ENCODE measurements at places on chromosomes 3 and 15.
A peak's percentile ranks its signal among the peaks of the same experiment; 100 is the strongest.

- peak; percentile 48 for DNase-seq
Observed at GRCh38 chr3:11624161-11624560, 19.6 kb downstream of the VGLL4 start.

- no peak for DNase-seq
Observed at GRCh38 chr3:59843821-59844220, 794.0 kb upstream of the CFAP20DC start.

DNA sequence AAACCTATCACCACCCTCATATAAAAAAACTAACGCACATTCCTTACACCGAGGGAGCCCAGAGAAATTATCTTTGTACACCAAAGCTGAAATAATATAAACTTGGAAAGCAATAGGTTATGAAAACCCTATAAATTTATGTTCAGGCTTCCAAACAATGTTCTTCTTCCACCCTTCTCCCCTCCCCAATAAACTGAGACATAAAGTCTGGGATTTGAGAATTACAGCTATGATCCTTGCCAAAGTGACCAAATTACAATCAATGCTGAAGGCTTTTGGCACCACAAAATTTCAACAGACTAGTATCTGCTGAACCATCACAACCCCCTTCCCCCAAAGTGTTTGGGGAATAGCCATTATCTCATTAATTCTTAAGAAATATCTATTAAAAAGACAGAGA is 237.8 kb downstream of the FMN1 start:
- no peak for DNase-seq

GRCh38 chr15:48693484-48693883 is 48.0 kb upstream of the FBN1 start:
- DNase-seq: no peak

- DNase-seq: no peak
Observed at GRCh38 chr3:128825117-128825725, 54.2 kb upstream of the ACAD9 start.

DNA sequence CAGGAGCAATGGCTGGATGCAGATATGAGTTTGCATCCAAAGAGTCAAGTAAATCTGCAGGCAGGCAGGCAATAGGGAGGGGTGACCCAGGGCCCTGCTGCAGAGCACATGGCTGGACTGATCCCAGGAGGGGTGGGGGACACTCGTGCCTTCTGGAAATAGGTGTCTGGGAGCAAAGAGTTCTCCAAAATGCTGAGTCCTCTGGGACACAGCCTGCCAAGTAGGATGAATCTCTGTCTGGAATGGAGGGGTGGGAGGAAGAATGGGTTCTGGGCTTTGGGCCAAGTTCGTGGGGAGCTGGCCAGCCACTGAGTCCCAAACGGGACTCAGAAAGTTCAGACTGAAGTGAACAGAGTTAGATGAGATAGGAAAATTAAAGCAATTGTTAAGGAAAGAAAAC is 214.5 kb downstream of the MTHFS start:
- no peak for DNase-seq

DNA sequence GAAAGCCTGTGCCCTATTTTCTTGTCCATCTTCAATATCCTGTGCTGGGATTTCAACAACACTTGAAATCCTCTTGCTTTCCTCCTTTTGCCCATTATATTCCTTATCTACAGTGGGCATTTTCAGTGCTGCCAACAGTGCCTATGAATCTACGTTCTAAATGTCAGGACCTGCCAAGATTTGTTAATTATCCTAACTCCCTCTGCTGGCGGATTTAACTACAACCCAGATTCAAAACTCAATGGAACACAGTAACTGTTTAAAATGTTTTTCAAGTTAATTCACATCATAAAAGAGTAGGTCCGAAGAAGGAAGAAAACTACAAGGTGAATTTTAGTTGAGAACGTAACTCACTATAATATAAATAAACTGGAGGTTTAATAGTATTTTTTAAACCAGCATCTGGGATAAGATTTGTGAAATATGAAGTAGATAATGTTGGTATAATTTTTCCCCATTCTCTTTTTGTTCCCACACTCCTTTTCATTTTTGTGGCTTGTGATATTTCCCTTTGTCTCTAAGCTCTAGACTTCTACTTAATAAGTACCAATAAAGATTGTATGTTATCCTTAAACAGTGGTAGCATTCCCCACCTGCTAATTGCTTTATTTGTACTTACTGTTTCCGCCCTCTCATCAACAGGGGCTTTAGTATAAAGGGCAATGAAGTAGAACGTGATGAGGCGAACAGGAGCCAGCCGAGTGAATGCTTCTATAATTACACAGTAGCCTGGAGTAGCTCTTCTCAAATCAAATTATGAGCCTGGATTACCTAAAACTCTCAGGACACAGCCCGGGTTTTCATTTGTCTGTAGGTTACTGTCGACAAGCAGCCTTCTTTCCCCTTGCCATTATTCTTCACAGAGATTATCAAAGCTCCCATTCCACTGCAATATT is 302.5 kb upstream of the ATP11B start:
- no peak for DNase-seq

DNA sequence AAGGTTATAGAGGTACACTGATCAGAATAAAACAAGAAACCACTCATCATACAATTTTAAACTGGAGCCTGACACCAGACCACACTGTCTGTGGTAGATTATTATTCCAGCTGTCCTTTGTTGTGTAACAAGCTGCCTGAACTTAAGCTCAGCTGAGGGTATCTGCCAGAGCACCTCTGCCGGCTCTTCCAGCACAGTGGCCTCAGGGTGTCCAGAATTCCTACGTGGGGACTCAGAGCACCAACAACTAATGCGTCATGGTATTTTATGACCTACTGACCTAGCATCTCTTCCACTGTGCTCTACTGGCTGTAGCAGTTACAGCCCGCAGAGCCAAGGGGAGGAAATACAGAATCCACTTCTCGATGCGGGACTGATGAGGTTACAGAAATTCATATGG is 15.6 kb upstream of the RAF1 start:
- no peak for DNase-seq

DNA sequence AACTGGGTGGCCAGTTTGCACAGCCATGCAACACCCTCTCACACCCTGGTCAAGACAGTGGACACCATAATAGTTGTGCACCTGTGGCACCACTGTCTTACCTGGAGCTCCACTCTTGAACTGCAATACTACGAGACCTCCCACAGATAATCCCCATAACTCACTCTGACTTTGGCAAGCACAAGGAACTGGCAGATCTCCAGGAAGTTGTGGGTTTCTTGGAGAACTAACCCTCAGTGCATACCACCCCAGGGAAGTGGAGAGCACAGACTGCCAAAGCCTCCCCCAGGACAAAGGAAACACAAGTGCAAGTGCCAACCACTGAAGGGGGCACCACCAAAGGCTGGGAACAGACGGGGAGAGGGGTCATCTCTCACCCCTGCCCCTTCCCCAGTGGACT is 318.6 kb downstream of the SUCLG2 start:
- no peak for DNase-seq

- DNase-seq: no peak
Observed at GRCh38 chr3:152469248-152470025, 200.7 kb downstream of the MBNL1 start.

DNA sequence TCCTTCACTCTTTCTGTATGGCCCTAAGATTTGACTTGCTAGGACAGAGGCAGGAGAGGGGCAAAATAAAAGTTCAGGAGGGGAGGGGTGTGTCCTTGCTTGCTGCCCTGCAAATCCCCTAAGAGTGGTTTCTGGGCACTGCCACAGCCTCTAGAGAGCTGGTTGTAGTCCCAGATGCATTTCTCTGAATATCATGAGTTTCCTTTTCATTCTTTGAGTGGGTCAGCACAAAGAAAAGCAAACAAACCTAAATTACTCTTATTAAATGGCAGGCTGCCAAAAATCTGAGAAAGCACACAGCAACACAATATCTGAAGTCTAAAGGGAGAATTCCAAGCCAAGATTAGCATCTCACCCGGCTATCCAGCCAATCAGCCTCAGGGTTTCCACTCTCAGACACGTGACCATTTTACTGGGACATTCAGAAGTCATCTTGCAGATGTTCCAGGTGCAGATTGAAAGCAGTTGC is 919.3 kb downstream of the TUSC7 start:
- DNase-seq: no peak

DNA sequence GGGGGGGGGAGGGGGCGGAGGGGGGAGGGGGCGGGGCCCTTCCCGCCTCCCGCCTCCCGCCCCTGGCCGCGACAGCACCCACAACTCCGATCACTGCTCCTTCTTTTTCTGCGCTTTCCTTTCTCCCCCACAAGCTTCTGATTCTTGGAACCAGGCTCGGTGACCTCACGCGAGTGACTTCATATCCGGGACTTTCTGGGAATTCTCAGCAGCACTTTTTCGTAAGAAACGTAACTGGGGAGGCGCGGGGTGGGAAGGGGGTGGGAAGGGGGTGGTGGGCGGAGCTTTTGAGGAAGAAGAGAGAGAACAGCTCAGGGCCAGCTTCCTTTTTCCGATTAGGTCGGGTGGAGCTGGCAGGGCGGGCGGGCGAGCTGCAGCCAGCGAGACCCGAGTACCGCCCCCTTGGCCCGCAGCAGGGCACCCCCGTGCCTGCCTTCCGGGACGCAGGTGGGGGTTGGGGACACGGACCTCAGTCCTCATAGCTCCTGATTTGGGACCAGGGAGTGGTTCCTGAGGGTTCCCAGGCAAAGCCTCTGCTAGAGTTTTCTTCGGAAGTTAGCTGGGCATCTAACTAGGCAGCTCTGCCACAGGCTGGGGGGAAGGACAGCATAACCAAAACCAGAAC is 14.6 kb downstream of the XIRP1 start:
- peak; percentile 71 for DNase-seq

- DNase-seq: no peak
Observed at GRCh38 chr3:111936967-111937366, 41.9 kb upstream of the ABHD10 start.

DNA sequence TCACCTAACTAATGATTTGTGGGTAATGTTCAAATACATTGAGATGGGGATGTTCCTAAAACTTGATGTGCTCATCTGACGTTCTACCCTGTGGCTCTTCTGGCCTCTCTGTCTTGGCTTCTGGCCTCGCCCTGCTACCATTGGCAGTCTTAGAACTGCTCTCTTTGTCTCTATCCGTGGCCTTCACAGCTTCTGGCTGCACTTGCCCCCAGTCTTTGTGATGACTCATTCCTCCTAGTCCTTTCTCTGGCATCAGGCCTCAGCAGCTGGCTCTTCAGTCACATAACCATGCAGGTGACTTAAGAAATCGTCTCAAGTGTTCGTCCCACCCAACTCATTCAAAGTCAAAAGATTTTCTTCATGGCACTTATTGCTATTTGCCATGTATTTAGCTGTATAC is 188.1 kb downstream of the BBX start:
- no peak for DNase-seq

- no peak for DNase-seq
Observed at GRCh38 chr3:125104639-125105038, 48.8 kb upstream of the HEG1 start.

- no peak for DNase-seq
Observed at GRCh38 chr3:29072611-29073010, 208.3 kb upstream of the RBMS3 start.

DNA sequence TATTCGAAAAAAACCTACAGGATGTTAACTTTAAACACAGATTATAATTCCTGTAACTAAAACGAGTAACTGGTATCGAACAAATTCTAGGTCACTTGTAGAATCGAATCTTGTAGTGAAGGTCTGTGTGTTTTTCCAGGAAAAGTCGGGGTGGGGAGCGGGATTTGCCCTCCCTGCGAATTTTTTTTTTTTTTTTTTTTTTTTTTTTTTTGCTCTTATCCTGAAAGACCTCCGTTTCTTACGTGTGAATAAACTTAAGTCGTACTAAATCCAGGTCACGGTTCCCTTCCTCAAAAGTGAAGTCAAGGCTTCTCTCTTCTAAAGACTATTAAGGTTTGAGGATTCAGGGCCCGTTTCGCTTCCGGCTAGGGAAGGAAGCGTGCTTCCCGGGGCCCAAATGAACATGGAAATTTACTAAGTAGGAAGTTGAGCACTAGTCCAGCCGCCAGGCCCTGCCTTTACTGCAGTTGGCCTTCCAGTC is 770 bp downstream of the TBC1D5 start:
- DNase-seq: no peak

- DNase-seq: no peak
Observed at GRCh38 chr15:66957431-66957720, 108.0 kb upstream of the SMAD3 start.

DNA sequence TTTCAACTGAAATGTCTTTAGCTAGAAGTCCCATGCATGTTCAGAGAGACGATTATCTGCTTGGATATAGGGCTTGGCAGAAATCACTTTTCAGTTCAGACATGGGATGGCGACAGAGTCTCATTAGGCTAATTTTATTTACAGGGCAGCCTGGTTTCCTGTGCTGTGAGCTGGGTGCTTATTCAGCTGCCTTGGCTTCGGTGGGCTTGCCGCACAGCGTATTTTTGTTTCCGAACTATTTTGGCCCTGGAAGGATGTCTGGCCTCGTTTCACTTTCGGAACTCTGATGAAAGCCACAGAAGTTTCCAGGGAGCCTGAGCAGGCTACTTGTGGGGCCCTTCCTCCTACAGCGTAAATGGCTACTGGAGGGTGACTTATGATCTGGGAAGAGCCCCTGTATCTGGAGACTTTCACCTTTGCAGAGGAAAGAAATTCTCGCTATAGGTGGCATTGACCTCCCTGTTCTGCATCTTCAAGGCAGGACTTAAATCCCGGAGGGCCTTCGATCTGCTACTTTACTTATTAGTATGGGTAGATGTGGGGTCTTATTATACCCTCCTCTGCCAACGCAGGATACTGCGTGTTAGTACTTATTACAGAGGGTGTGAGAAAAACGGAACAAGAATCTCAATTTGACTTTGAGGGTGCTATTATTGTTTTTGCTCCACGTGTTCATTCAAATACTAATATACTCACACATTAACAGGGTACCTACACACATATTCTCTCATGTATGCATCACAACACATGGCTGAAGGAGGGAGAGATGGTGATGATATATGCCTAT is 364.0 kb upstream of the RBMS3 start:
- peak; percentile 0 for DNase-seq

- DNase-seq: no peak
Observed at GRCh38 chr3:4950948-4951347, 28.3 kb upstream of the BHLHE40 start.

DNA sequence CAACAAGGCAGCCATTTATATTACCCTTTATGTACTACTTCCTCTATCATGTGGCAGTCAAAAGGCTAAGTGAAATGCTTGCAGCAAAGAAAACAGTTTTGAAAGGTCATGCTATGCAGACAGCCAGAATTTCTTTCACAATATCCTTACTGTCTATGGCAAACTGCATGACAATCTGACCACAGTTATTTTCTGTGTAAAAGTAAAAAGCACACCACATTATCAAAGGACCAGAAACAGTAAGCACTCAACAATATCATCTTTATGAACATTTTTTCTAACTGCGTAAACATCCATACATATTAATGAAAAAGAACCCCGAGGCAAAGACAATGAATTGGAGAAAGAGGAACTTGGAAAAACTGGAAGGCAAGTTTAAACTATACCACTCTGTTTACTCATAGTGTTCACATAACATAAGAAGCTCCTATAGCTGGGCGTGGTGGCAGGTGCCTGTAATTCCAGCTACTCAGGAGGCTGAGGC is 47.9 kb downstream of the PIK3CB start:
- no peak for DNase-seq

- DNase-seq: no peak
Observed at GRCh38 chr3:115681736-115682135, 58.4 kb downstream of the GAP43 start.

GRCh38 chr15:81856001-81856633 is 189.7 kb downstream of the MEX3B start:
- DNase-seq: no peak

GRCh38 chr3:195692354-195692685 is 28.5 kb upstream of the MUC20 start:
- DNase-seq: no peak

- no peak for DNase-seq
Observed at GRCh38 chr15:40102897-40103858, 5.5 kb downstream of the BMF start.

Data from CD4-positive, alpha-beta memory T cell (primary cell).